ENCODE measurements at places on chromosomes 16 and 17.

DNA sequence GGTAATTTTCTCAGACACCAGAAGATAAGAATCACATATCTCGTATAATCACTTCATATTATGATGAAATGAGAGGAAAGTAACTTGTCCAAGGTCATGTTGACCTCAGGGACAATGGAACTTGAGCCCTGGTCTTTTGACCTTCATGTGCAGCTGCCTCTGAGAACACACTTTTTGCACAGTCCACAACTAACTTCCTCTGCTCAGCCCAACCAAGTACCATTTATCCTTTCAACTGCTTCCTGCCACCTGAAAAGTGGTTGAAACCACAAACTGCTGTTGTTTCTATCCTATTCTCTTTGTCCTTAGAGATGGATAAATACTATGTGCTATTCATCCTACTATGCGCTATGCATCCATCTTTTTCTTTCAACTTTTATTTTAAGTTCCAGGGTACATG lies 2.3 kb upstream of the CCL1 start:
- H3K36me3 ChIP-seq: no peaks in the 10 kb centered on the region
- H3K27ac ChIP-seq: no peak overlapping the region
- H3K4me3 ChIP-seq: no peak overlapping the region
- H3K27me3 ChIP-seq: no peaks in the 10 kb centered on the region

GRCh38 chr16:7140899-7141298 lies 191.7 kb upstream of the RBFOX1 start:
- no peak for DNase-seq
- no peak overlapping the region for H3K4me3 ChIP-seq
- no peaks in the 10 kb centered on the region for H3K27me3 ChIP-seq
- H3K27ac ChIP-seq: no peak overlapping the region

DNA sequence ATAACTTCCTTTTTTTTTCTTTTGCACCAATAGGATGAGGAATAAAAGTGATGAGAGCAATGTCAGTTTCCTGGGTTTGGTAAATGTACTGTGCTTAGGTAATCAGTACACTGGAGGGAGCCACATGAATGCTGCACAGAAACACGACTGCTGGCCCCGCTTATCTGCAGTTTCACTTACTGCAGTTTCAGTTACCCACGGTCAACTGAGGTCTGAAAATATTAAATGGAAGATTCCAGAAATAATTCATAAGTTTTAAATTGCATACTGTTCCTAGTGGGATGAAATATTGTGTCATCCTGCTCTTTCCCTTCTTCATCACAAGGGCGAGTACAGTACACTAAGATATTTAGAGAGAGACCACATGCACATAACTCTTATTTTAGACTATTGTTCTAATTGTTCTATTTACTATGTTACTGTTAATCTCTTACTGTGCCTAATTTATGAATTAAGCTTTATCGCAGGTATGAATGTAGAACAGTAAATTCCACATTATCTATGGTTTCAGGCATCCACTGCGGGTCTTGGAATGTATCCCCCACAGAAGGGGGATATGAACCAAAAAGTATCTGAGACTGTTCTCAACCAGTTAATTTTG lies 6.4 kb upstream of the LGALS3BP start:
- no peak overlapping the region for H3K4me3 ChIP-seq
- H3K36me3 ChIP-seq: peaks cover 3% of the 10 kb centered on the region
- no peaks in the 10 kb centered on the region for H3K27me3 ChIP-seq
- H3K4me1 ChIP-seq: peaks cover 7% of the 10 kb centered on the region
- no peak overlapping the region for H3K27ac ChIP-seq
- no peak for DNase-seq

DNA sequence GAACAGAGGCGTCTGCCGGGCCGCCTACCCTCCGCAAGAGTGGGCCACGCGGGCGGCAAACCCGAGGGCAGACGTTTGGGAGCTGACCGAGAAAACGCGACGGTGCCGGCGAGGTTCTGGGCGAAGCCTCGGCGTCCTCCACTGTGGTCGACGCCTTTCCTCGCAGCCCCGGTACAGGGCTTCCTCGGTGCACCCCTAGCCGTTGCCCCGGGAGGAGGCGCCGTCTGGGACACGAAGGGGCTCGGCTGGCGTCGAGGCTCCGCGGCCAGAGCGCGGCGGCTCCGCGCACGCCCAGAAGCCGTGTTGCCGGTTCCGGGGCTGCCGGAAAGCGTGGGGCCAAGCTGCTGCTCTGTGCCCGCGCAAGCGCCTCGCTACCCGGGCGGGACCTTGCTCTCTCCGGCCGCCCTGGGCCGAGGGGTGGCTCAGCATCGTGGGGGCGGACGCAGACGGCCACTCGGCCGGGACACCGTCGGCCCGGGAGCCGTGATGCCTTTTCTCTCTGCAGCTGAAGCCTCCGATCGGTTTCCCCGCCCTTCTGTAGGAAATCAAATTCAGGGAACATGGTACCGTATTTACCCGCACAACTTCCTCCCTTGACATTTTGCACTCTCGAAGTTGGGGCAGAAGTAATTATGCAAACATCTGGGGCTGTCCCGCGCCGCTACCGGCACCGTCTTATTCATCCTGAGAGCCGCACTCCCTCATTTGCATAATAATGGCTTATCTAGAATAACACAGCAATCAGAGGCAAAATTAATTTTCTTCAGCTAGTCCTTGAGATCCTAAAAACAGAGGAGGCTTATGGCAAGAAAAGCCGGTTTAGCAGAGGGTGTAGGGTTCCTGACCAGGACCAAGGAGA lies 7.3 kb upstream of the CBX8 start:
- DNase-seq: no peak
- peaks cover 98% of the 10 kb centered on the region for H3K27me3 ChIP-seq
- peaks cover 41% of the 10 kb centered on the region for H3K4me1 ChIP-seq
- H3K27ac ChIP-seq: no peak overlapping the region
- no peaks in the 10 kb centered on the region for H3K36me3 ChIP-seq

DNA sequence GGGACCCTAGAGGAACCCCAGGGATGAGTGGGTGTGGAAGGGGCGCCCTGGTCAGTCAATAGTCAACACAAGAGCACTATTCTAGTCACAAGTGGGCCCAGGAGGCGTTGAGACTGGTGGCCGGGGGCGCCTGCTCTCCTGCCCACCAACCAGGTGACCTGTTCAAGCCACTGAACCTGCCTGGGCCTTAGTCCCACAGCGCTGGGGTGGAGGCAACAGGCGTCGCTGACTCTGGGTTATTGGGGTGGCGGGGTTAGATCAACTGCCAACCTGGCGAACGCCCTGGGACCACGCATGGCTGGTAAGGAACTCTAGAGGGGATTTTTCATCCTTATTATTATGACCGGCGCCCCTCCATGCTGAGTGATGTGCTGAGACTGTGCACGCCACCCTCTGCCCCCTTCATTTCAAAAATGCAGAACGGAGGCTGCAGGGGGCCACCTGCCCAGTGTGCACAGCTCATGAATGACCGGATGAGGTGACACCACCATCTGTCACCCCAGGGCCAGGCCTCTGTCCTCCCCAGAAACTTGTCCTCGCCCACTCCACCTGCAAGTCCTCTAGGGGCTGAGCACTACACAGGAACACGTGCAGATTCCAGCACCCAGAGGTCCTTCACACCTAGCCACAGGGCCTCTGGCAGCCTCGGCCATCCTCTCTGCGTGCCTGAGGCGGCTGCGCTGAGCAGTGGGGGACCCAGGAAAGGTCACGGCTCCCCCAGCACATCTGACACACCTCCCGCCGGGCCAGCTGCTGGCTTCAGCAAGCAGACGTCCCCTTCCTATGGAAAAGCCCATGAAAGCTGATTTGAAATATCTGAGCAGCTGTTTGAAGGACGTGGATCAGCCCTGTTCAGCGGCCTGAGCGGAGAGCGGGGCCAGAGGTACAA lies 51.6 kb upstream of the DNAH17 start:
- H3K4me3 ChIP-seq: no peak overlapping the region
- DNase-seq: no peak
- H3K27me3 ChIP-seq: no peaks in the 10 kb centered on the region
- no peak overlapping the region for H3K27ac ChIP-seq
- no peaks in the 10 kb centered on the region for H3K4me1 ChIP-seq

DNA sequence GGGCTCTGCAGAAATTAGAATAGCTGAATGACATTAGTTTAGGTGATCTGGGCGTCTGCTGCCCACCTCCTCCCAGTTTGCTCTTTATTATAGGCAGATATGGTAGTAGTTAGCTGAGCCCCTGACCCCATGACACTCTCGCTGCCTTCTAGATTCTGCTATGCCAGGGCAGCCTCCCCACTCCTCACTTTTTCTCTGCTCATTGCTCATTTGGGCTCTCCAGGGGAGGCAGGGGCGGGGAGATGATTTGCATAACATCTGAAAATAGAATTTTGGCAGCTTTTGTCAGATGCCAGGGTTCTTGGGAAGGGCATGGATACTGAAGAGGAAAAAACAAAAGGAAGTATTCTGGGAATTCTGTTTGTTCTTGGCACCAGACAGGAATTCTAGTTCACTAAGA lies 78.0 kb upstream of the GAS7 start:
- no peak overlapping the region for H3K4me3 ChIP-seq
- no peaks in the 10 kb centered on the region for H3K36me3 ChIP-seq
- H3K4me1 ChIP-seq: no peaks in the 10 kb centered on the region
- no peaks in the 10 kb centered on the region for H3K27me3 ChIP-seq

DNA sequence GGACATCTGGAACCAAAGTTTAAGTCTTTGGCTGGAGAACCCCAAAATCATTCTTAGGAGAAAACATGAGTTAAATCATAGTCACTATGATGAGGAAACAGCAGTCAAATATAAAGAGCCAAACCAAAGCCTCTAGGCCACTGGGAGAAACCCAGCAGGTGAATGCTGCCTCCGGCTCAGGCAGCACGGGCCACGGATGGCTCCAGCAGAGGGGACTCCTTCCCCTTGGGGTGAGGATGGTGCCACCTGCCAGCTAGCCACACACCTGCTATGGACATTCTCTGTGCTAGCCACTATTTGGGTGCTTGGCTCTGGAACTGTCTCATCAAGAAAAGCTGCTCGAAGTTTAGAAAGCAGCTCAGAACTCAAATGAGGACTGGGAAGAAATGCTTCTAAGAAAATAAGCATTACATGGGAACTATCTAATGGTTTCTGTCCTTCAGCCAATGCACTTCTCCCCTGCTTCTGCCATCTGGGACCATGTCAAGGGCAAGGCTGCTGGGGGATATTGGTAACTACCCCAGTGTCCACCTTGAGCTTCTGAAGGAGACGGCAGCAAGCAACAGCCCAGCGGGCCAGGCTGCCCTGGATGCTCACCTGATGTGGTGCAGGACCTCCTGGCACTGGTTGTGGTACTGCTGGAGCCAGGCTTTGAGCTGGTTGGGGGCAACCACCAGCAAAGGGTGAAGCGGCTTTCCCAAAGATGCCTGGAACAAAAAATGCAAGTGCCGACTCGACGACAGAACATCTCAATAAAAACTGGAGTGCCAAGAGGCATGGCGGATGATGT lies 22.5 kb downstream of the ELAC2 start:
- DNase-seq: no peak
- peaks cover 97% of the 10 kb centered on the region for H3K36me3 ChIP-seq
- H3K27me3 ChIP-seq: no peaks in the 10 kb centered on the region
- no peak overlapping the region for H3K4me3 ChIP-seq
- no peaks in the 10 kb centered on the region for H3K4me1 ChIP-seq
- H3K27ac ChIP-seq: no peak overlapping the region

DNA sequence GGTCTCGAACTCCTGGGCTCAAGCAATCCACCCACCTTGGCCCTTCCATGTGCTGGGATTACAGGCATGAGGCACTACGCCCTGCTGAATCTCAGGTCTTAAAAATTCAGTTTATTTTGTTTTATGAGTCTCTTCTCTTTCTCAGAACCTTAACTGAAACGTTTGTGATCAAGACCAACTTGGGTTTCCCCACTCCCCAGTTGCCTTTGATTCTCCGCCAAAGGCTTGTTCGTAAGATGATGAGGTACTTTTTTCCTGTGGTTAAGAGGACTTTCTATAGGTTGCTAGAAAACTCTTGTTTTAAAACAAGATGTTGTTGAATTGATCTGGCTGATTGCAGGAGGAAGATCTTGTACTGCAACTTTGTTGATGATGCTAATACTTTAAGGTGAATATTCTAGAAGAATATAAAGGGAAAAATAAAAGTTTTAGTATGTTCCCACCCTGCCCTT lies 11.7 kb downstream of the ABCC1 start:
- no peaks in the 10 kb centered on the region for H3K27me3 ChIP-seq
- DNase-seq: peak; percentile 65
- peak overlapping the region; percentile 27 for H3K4me3 ChIP-seq
- H3K4me1 ChIP-seq: peaks cover 31% of the 10 kb centered on the region
- peak overlapping the region; percentile 95 for H3K27ac ChIP-seq

DNA sequence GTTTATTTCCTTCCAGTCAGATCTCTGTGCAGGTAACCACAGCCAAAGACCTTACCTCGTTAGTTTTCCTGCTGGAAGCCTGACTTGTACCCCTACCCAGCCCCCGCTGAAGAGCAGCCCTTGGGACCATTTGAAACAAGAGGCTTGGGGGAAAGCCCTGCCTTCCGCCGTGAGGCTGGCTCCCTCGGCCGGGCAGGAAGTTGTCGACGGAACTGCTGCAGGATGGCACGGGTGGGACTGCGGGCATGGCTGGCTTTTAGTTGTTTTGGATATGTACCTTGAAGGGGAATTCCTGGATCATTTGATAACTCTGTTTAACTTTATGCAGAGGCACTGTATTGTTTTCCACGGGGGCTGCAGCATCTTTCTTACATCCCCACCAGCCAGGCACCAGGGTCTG lies 49.0 kb upstream of the ENDOV start:
- DNase-seq: no peak
- no peak overlapping the region for H3K27ac ChIP-seq
- H3K4me3 ChIP-seq: no peak overlapping the region
- no peaks in the 10 kb centered on the region for H3K27me3 ChIP-seq

DNA sequence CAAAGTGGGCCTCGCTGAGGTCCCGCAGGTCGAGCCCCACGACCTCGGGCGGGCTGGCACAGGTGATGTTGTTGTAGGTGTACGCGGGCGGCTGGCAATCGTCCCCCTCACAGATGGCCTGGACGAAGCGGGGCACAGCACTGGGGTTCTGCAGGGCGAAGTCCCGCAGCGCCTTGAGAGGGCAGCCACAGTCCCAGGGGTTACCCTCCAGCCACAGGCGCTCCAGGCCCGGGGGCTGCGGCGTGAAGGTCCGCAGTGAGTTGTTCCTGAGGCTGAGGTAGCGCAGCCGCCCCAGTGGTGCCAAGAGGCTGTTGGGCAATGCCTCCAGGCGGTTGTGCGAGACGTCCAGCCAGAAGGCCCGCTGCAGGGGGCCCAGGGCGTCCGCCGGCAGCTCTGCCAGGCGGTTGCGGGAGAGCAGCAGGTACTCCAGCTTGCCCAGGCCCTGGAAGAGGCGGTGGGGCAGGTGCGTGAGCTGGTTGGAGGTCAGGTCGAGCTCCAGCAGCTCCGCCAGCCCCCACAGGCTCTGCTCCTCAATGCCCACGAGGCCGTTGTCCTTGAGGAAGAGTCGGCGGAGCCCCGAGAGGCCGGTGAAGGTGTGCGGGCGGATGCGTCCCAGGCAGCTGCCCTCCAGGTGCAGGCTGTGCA lies 2.8 kb downstream of the IGFALS start:
- peaks cover 39% of the 10 kb centered on the region for H3K36me3 ChIP-seq
- no peak overlapping the region for H3K4me3 ChIP-seq
- H3K4me1 ChIP-seq: no peaks in the 10 kb centered on the region
- no peak overlapping the region for H3K27ac ChIP-seq
- DNase-seq: no peak

- no peaks in the 10 kb centered on the region for H3K27me3 ChIP-seq
- H3K27ac ChIP-seq: peak overlapping the region; percentile 95
- H3K4me3 ChIP-seq: peak overlapping the region; percentile 48
- no peak for DNase-seq
These were observed 7.6 kb downstream of the CYTH1 start for GRCh38 chr17:78774453-78774852.

All from effector memory CD4-positive, alpha-beta T cell (primary cell).